ENCODE measurements at places on chromosomes 13 and 19. TPM values are rescaled to one million over a fixed set of nuclear protein-coding genes. Genes with fewer than 3 reads are reported as not detected.

DNA sequence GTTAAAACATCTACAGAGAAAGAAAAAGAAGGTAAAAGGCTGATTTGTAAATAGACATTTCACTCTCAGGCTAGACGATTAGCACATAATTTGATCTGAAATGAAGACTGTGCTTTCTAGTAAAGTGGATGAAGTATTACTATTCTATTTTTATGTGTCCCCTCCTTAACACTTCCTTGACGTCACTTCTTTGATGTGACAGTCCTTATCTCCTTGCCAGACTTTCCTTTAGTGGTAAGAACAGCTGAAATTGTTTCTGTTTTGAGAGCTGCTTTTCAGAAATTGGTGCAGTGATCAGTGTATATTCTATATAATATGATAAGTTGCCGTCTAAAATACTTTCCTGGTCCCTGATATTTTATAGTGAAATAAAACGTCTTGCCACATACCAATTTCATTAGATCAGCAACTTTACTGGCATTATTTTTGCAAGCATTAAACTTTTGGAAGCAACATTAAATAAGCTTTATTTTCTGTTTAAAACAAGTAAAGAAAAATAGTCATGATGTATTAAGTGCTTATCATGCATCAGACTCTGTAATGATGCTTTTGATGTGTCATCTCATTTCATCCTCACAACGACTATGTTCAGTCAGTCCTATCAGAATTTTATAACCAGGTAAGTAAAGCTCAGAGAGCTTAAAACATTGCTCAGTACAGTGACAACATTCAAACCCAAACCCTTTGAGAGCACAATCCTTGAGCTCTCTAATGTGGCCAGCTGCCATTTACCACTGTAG is 210.3 kb upstream of the PCDH9 start:
- no peak for DNase-seq

- DNase-seq, result no peak
These were observed 690 bp downstream of the HCN2 start for GRCh38 chr19:590396-590745.

DNA sequence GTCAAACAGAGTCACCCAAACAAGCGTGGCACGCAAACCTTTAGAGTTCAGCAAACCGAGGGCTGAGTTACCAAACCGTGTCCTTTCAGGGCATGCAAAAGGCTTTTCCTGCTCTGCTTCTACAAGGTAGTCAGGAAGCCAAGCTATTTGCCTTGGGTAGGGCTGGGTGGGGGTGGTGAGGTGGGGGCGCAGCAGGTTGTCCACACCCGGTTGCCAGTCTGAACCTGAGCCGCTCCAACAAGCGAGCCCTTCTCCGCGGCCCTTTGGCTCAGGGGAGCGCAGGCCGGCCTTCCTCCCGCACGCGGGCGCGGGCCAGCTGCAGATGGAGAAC is 347 bp upstream of the CLDN10 start:
- DNase-seq, result no peak

DNA sequence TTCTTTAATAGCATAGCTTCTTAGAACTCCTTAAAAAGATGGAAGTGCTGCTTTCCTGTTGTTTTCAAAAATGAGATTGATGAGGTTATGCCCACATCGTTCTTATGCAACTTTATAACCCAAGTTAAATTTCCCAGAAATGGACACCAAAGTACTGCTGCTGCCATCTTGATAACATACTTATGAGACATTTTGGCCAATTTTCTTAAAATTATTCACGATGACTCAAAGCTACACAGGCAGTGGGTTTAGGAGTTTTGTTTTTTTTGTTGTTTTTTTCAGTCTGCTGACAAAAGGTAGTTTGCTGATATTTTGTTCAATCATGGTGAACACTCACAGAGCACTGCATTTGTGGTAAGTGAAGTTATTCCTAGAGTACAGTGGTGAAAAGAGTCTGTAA is 54.9 kb upstream of the RFC3 start:
- DNase-seq, result no peak

DNA sequence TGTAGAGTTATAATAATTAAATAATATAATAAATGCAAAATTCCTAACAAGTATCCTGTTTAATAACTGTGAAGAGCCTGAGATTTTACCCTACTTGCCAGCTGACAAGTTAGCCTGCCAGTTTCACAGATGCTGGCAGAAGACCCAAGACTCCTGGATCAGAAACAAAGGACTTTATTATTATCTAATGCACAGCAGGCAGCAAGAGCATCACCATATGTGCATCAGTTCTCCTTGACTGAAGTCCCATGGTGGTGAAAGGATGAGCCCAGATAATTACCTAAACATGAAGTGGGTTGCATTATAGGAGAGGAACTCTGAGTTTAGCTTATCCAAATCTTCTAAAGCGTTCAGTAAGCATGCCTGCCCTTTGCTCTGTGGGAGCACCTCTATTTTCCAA is 39.1 kb upstream of the MTIF3 start:
- DNase-seq, result no peak

- DNase-seq, result no peak
These were observed 679 bp upstream of the CDADC1 start for GRCh38 chr13:49246850-49247642.

GRCh38 chr19:51789061-51789795 is 5.7 kb upstream of the FPR3 start:
- no peak for DNase-seq

DNA sequence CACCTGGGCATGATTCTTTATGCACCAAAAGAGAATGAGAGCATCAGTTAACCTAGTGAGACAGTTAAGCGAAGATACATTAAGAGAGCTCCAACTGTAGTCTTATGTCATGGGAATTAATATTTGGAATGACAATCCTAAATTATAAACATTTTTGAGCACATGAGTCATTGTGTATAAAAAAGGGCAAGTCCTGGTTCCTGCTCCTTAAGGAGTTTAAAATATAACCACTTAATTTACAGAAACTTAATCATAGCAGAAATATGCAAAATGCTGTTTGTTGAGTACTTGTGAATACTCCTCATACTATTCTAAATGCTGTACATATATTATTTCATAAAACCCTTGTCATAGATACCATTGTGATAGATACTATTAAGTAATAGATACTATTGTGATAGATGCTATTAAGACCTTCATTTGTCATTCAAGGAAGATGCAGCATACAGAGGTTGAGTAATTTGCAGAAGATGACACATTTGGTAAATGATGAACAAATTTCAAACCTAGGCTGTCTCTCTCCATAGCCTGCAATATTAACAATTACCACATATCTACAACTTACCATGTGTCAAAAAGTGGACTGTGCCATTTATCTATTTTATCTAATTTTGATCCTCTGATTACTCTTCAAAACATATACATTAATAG is 301.0 kb downstream of the TBC1D4 start:
- DNase-seq, result no peak

- DNase-seq, result no peak
These were observed 23.3 kb downstream of the COMMD6 start for GRCh38 chr13:75514080-75514995.

DNA sequence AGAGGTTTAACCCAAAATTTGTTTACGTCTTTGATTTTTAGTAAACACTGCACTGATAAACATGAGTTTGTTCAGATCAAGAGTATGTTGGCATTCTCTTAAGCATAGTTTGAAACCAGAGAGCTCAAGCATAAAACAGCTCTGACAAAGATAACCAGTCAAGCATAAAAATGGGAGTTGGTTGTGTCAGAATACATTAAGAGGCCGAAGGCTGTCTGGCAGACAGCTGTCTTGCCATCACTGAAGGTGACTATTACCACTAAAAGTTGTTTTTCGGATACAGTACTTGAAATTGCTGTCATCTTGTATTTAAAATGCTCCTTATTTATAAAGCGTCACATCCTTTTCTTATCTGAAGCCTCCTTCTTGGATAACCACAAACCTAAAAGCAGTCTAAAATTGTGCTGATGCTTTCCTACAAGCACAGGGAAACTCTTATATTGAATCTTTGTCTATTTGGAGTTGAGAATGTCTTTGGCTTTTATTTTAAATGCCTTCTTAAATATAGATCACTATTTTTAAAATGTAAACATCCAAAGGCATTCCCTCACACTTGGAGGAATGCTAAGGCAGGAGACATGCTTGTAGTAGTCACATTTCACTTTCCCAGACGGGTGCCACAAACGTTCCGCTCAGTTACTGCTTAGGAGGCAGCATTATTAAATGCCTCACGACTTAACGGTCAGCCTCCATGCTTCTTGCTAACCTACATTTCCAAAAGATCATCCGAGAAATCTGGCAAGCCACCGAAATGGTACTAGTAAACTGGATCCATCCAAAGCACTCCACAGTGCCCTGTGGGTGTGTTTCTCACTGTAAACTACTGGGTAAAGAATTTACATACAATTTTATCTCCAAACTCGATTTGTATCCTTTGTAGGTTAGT is 1.5 kb downstream of the SMAD9 start:
- DNase-seq, result peak; percentile 73

DNA sequence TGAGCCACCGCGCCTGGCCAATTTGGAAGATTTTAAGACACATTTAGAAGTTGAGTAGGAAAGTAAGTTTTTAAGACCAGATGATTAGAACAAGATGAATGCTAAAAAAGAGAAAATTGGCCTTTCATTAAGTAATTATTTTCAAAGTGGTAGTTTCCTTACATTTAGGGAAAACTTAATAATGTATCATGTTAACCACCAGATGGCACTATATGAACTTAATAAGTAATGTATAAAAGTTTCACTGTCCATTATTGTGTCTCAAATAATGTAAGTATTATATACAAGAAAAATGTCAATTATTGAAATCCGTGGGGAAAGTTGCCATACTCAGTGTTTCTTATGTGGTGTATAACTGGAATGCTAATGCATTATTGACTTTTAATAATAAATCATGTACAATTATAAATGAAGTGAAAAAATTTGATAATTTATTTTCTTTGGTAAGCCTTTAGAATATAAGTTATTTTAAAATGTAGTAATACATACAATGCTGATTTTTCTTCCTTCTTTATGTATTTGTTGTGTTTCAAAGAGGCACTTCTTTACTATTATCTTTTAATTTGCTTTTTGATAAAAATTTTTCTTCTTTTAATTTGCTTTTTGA is 29.2 kb downstream of the COG6 start:
- DNase-seq, result peak; percentile 53

DNA sequence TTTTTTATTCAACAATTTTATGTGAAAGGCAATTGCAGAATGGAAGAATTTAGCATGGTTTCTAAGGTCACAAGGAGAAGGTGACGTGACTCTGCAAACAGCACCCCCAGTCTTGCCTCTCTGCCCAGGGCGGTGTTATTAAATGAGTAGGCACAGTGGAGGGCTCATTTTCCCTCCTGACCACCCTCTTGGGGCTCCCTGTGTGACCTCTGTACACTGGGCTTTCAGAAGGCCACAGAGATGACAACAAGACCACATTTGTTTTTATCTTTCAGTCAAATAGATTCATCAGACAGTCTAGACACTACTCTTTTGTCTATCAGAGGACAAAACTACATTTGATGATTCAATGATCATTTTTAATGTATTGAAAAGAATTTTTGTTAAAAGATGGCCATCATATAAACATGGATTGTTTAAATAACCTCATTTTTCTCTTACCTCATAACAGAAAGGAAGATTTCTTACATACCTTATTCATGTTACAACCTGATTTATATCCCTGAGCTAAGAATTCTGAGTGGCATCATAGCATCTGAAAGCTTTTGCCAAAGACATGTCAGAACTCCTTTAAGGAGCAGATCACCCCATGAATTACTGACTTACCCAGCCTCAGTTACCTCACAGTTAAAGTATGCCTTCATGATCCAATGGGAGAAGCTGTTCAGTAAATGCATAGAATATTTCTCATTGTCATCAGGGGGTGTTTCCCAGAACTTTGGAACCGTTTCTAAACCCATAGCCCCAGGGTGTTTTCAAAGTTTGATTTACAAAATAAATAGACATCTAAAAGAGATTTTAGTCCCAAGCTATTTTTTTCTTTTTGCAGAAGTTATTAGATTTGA is 184.0 kb upstream of the RFC3 start:
- DNase-seq, result no peak

GRCh38 chr13:90448466-90449037 is 898.9 kb upstream of the MIR17HG start:
- no peak for DNase-seq

- no peak for DNase-seq
These were observed 21.5 kb downstream of the EPN1 start for GRCh38 chr19:55696301-55697068.

DNA sequence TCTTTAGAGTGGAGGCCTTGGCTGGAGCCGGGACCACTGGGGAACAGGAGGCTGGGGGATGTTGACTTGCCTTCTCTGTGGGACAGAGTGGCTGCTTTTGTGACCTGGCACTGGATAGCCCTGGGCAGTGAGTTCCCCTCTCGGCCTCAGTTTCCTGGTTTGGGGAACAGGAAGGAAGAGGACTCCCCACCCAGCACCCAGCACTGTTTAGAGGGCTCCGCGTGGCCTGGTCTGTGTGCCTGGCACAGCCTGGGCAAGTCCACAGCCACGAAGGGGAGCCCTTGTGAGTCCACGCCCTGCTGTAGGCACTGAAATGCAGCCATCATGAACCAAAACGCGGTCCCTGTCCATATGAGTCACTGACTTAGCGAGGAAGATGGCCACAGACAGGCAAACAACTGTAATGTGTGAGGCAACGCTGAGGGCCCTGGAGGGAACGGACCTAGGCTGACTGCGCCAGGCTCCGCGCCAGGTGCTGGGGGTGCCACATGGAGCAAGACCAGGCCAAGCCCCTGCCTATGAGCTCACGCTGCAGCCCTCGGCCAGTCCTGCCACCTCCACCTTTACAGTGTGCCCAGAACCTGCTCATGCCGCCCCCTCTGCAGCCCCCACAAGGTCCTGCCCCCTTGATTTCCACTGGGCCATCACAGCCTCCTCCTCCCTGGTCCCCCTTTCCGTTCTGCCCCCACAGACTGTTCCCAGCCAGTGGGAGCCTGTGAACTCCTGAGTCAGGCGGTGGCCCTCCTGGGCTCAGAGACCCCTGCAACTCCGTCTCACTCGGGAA is 35.5 kb downstream of the PAK4 start:
- DNase-seq, result no peak

DNA sequence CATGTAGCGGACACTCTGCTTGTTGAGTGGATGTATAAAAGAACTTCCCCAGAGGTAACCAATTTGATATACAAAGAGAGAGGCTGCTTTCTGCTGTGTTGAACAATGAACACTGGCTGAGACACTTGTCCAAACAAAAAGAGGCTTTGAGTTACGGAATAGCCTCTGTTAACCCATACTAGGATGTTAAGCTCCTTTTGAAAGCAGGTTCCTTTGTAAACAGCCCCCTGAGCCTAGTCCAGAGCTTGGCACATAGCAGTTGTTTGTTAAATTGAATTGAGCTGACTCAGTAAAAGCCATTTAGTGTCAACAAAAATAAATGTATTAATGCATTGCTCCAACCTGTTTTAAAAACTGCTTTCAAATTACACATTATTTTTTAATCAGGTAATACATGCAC is 200.1 kb downstream of the MZT1 start:
- no peak for DNase-seq

- DNase-seq, result no peak
These were observed 3.8 kb upstream of the GARIN5A start for GRCh38 chr19:50480281-50481111.

DNA sequence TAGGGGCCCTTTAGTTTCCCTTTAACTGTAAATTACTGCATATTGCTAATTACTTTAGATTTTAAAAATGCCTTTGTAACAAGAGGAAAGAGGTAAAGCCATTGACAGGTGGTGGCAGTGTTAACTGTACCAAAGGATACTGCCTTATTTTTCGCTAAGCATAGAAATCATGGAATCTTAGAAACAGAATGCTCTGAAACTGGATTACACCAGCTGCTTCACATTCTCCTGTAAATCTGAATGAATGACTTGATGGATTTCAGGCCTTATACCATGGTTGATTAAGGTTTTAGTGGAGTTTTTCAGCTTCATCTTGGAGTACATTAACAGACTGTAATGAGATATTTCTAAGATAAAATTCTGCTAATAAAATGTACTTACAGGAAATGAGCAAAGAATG is 25.2 kb downstream of the MICU2 start:
- DNase-seq, result no peak

The C1QTNF9 gene
- total RNA-seq, result 0.25 TPM

Data from kidney (tissue), 22 donors.